CD4-positive, alpha-beta T cell treated with Interleukin-2 at 100 ng/mL for 4 hours (primary cell): ENCODE measurements at places on chromosomes 7 and 10.

- no peak for DNase-seq
Measured at GRCh38 chr7:113207931-113208330, 89.6 kb upstream of the SMIM30 start.

DNA sequence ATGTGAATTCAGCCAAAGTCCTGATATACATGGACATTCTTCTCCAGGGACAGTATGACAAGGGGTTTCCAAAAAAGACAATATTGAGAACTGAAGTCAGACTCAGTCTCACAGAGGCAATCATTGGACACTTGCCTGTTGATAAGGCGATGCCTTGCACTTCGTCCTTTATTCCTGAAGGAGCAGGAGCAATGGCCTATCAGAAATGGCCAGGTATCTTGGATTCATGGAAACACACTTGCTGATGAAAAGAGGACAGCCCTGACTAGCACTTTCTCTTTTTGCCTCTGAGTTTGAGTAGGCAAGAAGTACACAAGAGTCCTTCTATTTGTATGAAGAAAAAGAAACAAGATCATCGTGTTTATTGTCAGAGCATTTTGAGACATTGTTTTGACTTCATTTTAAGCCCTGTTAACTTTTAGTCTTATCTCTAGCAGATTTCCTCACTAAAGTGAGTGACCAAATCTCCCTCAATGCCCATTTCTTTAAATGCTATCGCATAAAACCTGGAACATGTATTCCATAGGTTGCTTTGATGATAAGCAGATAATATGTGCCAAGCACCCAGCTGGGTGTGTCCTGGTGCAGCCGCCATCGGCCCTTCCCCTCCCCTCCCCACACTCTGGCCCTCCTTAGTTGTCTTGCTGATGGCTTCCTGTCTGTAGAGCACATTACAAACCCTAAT is 26.6 kb downstream of the ST8SIA6 start:
- peak; percentile 16 for DNase-seq

- no peak for DNase-seq
Measured at GRCh38 chr10:4191894-4192293, 406.9 kb upstream of the KLF6 start.

DNA sequence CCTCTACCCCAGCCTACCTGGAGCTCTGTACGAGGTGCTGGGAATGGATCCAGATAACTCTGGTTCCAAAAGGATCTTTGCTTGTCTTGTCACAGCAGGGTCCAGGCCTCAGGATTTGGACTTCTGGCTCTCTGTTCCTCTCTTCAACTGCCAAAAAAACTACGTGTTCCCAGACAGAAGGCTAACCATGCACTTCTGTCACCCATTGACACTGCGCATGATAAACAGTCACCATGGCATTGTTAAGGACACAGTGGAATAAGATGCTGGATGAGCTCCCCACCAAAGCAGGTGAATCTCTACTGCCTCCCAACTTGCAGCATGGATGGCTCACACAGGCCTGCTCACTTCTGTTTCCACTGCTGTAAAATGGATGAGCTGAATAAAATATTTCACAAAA is 637.9 kb downstream of the TNS3 start:
- DNase-seq = no peak

DNA sequence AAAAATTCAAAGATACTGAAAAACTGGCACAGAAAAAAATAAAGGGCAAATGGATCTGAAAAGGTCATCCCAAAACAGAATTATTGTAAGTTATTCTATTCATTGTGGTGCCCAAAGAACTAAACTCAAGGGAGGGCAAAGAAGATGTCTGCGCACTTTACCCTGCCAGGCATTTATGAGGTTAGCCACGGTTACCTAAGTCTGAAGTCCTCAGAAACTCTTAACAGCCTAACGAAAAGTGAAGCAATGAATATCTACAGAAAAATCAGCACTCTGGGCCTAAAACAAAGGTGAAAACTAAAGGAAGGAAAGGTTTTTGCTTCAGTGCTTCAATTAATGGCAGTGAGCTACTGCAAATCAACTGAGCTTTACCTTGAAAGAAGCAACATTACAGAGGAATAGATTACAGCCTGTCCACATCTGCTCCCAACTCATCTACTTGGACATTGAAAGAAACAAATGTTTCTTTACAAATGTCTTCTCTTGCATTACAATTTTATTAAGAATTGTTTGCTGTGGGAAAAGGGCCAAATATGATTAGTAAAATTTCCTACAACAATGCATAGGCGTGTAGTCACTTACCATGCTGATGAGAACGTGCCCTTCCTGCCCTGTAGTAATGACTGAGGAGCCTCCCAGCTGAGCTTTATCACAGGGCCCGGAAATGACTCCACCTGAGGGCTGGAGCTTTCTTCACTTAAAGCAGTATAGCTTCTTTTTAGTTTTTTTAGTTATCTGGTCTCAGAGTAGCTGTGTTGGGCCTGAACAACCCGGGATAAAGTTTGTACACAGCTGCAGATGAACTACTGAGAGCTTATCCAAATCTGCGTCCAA is at the start of gene TUBAL3:
Gene TUBAL3, minus strand, starts transcription at position 621 of the 834 bp plus-strand sequence. Its CDS starts 36 bp downstream, at position 585.
- no peak for DNase-seq

DNA sequence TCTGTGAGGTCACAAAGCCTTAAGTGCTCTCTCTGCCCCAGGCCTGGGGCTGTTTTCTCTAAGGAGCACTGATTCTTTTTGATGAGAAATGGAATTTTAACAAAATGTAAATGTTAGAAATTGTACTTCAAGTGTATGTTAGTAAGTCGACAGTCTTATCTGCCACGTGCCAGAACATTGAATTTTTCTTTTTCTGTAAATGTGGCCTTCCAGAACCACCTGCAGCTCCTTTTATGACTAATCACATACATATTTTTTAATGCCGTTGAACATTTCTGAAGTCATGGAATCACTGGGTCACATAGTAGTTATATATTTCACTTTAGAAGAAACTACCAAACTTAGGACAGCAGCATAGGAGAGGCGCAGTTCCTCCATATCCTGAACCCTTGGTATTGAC is 38.0 kb downstream of the UBE3C start:
- no peak for DNase-seq

DNA sequence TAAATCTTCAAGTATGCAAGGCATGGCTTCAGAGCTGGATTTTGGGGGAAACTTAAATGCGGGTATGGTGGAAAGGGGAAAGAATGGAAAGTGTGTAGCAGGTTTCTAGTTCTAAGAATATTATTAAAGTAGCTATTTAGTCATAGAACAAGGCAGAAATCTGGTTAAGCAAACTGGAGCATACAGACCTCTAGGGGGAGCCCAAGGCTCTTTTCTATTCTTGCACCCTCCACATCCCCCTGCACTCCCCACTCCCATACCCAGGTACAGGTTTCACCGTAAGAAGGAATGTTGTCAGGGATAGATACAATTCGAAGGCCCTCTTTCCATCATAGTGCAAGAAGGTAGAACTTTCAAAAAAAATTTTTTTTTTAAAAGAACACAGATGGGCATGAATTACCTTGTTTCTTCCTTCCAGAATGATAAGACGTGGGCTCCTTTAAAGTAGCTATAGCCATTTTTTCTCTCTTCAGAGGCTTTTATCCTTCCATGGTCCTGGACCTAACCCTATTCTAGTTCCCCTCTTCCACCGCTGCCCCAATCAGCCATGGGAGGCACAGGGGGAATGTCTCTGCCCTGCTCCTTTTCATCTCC is 41.5 kb upstream of the SMIM30 start:
- DNase-seq = no peak
